ENCODE measurements at places on chromosomes 13 and 19.
A peak's percentile ranks its signal among the peaks of the same experiment; 100 is the strongest.

DNA sequence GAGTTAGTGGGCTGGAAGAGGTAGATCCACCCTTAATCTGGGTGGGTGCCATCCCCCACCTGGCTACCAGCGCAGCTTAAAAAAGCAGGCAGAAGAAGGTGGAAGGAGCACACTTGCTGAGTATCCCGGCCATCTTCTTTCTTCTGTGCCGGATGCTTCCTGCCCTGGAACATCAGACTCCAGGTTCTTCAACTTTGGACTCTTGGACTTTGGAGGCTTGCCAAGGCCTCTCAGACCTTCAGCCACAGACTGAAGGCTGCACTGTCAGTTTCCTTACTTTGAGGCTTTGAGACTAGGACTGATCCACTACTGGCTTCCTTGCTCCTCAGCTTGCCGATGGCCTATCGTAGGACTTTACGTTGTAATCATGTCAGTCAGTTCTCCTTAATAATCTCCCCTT lies 127.6 kb upstream of the GPC6 start:
- no peak overlapping the region for H3K4me3 ChIP-seq
- no peak overlapping the region for H3K27ac ChIP-seq
- no peaks in the 10 kb centered on the region for H3K4me1 ChIP-seq
- no peaks in the 10 kb centered on the region for H3K27me3 ChIP-seq

DNA sequence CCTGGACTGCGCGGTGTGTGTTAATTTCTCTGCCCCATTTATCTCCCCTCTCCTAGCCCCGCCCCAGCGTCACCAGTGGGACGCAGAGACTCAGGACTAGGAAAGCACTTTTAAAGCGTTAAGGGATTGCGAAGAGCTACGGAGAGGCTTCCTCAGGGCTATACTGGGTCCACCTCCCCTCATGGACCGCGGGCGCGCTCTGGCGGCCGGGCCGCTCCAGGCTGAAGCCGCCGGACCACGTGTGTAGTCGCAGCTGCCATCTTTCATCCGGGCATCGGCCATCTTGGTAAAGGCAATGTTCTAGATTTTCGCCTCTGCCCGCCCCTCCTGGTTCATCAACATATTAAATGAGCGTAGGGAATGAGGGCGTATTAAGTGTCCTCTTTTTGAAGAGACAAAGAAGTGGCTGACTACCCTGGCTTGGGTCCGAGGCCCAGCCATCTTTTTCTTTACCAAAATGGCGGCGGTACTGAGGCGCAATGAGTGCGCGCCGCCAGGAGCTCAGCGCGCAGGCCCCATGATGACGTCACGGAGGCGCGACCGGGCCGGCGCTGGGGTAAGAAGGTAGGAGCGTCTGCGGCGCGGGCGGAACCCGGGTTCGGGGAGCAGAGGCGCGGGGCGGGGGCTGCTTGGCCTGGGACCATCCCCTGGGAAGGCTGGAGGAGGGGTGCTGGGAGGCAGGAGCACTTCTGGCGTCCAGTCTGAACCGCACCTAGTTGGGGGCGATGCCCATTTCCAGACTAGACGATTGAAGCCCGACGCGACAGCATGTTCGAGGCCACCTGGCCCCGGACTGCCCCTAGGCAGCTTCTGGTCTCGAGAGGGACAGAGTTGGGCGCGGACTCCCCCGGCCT lies at the start of gene CCDC124:
TSS of gene CCDC124 (plus strand) at position 531 of the 854 bp plus-strand sequence. CDS start 3,406 bp downstream, outside the sequence.
- H3K4me1 ChIP-seq = peaks cover 12% of the 10 kb centered on the region
- H3K27me3 ChIP-seq = no peaks in the 10 kb centered on the region
- peak within 1 kb of the TSS; percentile 89 for H3K27ac ChIP-seq
- DNase-seq = peak; percentile 97
- H3K4me3 ChIP-seq = peak within 1 kb of the TSS; percentile 87

DNA sequence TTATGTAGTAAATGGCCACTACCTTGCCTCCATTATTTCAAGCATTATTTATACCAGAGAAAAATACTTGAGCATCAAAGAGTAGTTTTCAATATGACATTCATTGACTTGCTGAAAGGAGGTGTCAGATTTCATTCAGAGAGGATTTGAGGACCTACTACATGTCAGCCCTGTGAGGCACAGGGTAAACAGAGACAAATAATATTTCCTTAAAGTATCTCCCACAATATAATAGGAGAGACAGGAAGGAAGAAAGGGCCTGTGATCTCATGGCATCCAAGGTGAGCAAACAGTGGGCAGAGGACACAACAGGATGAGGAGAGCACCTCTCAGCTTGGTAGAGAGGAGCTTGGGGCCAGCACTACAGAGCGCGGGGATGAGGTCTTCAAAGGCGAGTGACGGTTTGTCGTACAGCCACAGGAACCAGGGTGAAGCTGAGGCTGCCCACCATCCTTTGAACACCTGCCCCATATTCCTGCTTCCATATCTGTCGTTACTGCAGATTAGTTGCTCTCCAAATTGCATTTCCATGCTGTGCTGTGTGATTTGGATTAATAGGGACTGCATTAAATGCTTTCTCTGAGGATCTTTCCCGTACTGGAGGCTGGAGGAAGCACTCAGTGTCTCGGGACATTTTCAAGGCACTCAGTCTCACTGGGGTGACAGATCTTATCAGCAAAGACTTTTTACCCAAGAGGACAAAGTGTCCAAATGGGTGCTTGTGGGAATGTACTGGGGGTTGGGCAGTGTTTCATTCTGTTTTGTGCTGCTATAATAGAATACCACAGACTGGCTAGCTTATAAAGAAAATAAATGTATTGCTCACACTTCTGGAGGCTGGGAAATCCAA lies 59.2 kb downstream of the GJA3 start:
- no peaks in the 10 kb centered on the region for H3K4me1 ChIP-seq
- H3K27ac ChIP-seq = no peak overlapping the region
- H3K27me3 ChIP-seq = peaks cover 60% of the 10 kb centered on the region
- DNase-seq = no peak

DNA sequence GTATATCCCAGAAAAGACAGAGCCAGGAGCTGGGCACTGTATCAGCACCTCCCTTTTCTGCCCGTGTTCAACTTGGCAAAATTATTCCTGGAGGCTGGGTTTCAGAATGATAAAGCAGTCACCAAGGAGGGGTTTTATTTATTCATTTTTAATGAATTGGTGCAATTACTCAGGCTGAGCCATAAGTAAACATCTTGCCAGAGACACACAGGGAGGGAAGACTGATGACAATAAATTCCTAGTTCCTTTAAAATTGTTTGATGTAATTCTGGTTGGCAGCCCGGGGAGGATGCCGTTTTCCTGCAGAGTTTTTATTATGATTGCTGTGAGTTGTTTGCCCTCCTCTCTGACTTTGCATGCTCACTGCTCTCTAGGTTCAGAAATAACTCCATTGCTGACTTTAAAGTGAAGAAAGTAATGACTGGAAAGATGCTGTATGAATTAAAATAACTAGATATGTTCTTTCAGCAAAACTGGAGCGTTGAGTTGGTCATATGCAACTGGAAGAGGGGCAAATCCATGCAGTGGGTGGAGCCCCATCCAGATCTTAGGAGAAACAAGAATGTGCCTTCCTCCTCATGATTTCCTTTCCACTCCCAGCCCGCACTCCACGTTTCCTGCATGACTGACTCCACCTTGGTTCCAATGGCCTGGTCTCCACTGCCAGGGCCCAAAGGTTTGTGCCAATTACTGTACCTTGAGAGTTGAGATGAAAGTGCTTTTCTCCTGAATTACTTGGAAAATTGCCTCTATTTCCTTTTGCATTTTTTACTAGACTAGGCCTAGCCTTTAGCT lies 182.1 kb downstream of the RFC3 start:
- H3K27me3 ChIP-seq = no peaks in the 10 kb centered on the region
- H3K36me3 ChIP-seq = no peaks in the 10 kb centered on the region
- no peaks in the 10 kb centered on the region for H3K4me1 ChIP-seq
- DNase-seq = no peak
- no peak overlapping the region for H3K4me3 ChIP-seq

GRCh38 chr13:98007001-98007400 lies 53.5 kb downstream of the IPO5 start:
- no peaks in the 10 kb centered on the region for H3K4me1 ChIP-seq
- no peaks in the 10 kb centered on the region for H3K27me3 ChIP-seq
- no peak overlapping the region for H3K4me3 ChIP-seq
- H3K36me3 ChIP-seq = no peaks in the 10 kb centered on the region

DNA sequence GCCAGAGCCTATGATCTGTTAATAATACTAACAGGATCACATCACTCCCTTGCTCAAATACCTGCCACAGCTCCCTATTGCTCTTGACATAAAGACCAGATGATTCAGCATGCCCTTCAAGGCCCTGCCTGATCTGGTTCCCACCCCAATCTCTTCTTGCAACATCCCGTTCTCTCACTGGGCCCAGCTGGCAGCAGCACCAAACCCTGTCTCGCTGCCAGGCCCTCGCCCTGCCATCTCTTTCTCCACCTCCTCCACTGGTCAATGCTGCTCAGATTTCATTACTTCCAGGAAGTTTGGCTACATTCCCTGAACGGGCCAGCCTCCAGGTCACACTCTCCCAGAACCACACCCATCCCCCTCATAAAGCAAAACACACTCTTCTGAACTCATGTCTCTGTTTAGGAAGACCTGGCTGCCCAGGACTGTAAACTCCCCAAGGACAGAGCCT lies 8.6 kb upstream of the BCAT2 start:
- H3K36me3 ChIP-seq = no peaks in the 10 kb centered on the region
- H3K27me3 ChIP-seq = no peaks in the 10 kb centered on the region
- H3K4me1 ChIP-seq = peaks cover 8% of the 10 kb centered on the region
- DNase-seq = peak; percentile 68
- H3K4me3 ChIP-seq = no peak overlapping the region
- H3K27ac ChIP-seq = peak overlapping the region; percentile 59

DNA sequence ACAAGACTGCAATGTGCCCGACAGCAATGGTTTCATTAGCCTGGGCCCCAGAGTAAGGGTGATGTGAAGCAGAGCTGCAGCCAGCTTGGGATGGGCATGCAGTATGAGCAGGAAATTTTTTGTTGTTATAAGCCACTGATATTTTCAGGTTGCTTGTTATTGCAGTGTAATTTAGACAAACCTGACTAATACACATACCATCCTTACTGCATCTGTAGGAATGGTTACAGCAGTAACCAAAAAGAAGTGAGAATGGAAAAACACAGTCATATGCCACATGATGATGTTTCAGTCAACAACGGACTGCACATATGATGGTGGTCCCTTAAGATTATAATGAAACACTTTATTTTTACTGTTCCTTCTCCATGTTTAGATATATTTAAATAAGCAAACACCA lies 8.6 kb upstream of the POMP start:
- no peak for DNase-seq
- H3K4me1 ChIP-seq = no peaks in the 10 kb centered on the region
- no peak overlapping the region for H3K4me3 ChIP-seq
- no peak overlapping the region for H3K27ac ChIP-seq
- no peaks in the 10 kb centered on the region for H3K36me3 ChIP-seq
